ENCODE measurements at places on chromosomes 16 and 17. TPM values are rescaled to one million over a fixed set of nuclear protein-coding genes. Genes with fewer than 3 reads are reported as not detected.

DNA sequence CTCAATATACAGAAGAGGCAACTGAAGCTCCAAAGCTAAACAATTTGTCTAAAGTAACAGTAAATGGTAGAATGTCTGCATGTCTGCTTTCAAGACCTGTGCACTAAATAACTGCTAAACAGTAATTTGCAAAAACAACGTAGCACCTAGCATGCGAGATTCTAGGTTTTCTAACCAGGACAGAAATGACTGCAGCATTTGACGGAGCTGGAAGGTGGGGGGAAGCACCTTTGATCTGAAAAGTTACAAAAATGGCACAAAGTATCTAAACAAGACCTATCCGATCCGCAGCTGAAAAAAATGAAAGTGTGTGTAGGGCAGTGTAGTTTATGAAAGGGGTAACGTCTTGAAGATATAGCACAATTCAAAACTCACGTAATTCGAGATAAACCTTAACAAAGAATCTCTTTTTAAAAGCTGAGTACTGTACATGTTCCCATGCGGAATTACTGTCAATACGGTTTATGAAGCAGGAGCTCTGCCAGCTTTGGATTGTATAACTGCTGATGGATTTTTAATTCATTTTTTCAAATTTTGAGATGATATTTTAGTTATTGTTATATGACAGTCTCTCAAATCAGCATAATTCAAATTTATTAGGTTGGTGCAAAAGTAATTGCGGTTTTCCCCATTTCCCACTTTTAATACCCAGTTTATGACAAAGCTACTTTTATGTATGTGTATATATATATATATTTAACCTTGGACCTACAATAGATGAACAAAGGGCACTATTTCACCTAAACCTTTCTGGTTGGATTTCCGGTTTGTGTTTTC is 1.2 kb upstream of the WIPI1 start:
- DNase-seq: no peak

DNA sequence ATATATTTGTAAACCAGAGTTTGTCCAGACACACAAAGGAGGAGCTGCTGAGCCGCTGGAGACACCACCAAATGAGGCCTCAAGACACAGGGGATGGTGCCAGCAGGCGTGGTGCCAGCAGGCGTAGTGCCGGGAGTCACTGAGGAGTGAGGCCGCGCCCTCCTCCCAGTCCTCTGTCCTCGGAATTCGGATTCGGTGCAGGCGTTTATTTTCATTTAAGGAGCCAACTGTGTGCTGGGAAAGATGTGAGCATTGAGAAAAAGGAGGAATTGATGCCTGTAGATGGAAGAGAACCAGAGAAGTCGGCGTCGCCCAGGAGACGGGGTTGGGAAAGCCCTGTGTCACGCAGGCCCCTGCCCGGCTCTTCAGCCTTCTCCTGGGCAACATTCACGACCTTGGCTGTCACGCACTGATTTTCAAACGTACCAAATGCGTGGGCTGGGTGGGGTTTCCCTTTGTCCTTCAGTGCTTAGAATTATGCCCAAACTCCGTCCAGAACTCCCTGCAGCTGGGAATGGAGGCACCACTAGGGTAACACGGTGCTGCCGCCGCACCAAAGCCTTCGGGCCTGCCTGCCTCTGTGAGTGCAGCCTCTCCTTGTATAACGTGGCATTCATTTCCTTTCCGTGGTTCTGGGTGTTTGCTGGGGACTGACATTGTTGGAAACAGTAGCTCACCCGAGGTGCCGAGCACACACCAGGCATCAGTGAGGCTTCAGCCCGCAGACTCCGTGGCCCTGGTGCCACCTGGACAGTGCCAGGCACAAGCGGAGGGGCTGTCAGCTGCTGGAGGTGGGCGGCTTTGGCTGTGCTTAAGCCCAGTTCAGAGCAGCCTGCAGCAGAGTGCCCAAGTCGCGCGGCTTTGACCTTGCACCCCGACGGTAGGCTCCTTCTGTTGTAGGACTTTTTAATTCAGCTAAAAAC is 49.0 kb upstream of the CHMP6 start:
- peak; percentile 98 for DNase-seq

Gene PIGW
- total RNA-seq: 6.3 TPM

DNA sequence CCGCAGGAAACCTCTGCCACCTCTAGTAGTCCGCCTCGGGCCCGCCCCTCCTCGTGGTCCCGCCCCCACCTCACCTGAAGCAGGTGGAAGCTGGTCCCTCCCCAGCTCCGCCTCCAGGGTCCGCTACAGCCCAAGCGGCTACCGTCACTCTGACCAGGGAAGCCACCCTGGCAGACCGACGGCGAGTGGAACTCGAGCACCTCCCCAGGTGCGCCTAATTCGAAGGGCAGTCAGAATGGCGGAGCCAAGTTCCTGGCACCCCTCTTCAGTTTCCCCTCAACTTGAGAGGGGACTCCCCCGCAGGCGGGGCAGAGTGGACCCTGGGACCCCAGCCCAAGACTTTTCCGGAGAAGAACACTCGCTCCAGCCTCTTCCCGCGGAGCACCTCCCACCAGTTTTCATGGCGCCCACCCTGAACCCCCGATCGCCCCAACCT is 507 bp downstream of the FHOD1 start:
- no peak for DNase-seq

GRCh38 chr17:30379303-30379902 is 676 bp downstream of the CPD start:
- peak; percentile 83 for DNase-seq

Gene RUSF1
- 40.5 TPM for total RNA-seq

Gene RUNDC3A
- not detected for total RNA-seq

DNA sequence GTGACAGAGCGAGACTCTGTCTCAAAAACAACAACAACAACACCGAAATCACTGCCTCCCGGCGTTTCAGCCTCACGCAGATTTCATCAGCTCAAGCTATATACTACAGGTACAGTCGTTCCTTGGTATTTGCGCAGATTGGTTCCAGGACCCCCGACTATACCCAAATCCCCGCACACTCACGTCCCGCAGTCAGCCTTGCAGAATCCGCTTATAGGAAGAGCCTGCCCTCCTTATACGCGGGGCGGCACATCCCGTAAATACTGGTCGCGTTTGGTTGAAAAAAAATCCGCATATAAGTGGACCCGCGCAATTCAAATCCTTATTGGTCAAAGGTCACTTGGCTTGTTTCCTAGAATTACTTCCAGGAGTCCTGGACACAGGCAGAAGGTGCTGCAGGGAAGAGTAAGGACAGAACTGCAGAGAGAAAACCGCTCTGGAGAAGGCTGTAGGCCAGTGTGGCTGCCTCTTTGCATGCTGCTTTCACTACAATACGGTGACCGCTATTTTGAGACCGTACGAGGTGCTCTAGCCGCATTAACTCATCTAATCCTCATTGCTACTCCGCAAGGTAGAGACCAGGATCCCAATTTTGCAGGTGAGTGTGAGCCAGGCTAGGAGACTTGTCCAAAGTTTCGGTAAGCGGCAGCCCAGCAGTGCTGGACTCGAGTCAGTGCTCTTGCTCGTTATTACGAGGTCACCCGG is 718 bp downstream of the NDUFAB1 start:
- no peak for DNase-seq

Gene PLCG2
- 15.9 TPM for total RNA-seq

- DNase-seq: no peak
Measured at GRCh38 chr16:58125781-58126335, 3.3 kb downstream of the CFAP20 start.

- no peak for DNase-seq
Measured at GRCh38 chr17:31691251-31691905, 167.7 kb downstream of the COPRS start.

- DNase-seq: no peak
Measured at GRCh38 chr17:1058423-1059130, 61.6 kb downstream of the TIMM22 start.

Gene TMC8
- 6.4 TPM for total RNA-seq

- no peak for DNase-seq
Measured at GRCh38 chr16:77033516-77033915, 157.5 kb upstream of the MON1B start.

- DNase-seq: no peak
Measured at GRCh38 chr16:81201267-81201666, 37.2 kb upstream of the BCO1 start.
